CD4-positive, alpha-beta T cell treated with Interleukin-4 for 1 hour (primary cell): ENCODE measurements at places on chromosomes 12 and 14.

DNA sequence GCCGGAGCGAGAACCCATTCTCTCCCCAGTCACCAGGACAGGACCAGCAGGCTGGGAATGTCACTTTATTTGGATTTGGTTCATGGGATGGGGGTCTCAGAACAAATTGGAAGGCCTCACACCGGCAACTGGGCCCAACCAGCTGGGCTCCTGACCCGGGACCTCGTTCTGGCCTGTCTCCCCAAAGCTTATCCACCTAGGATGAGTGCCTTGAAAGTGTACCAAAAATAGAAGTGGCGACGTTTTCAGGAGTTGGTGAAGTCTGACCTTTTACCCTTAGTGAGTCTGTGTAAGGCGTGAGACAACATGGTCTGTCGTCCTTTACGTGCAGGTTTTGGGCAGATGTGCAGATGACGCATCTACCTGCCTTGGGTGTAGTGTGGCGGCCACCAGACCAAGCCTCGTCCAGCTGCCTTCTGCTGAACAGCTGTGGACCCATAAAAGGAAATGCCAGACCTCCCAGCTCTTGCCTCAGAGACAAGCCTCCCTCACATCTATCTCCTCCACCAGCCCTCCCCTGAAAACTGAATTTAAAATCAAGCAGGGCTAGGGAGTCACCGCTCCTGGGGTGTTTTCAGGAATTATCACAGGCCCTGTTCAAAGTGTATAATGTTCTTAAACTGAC lies 36.6 kb upstream of the CLMN start:
- DNase-seq: no peak

GRCh38 chr12:82436354-82436753 lies 78.0 kb downstream of the METTL25 start:
- no peak for DNase-seq

DNA sequence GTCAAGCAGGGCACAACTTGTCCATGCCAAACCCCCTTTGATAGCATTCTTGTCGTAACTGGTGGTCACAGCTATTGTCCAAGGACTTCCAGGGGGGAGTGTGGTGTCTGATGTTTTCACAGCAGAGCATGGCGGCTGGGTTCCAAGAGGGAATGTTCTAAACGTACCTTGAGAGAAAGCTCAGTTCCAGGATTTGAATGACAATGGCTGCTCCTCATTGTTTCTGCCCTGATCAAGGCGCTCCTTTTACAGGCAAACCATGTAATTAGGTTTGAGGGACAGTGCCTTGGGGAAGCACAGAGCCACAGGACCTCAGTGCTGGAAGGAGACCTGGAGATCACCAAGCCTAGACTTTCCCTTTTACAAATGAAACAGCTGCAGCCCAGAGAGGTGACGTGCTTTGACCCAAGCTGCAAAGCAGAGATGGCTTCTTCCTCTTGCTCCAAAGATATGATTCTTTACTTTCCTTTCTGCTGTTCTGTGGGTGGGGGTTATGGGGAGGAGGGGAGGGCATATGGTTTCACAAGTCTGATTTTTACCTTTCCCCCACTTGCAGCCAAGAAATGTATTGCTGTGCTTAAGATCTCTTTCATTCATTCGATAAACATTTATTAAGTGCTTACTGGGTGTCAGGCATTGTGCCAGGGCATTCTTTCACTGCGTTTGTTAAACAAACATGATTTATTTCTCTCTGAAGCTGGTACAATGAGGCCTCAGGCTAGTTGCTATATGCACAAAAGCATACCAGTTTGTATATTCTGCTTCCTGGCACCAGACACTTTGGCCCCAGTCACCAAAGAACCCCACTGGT lies 172.8 kb downstream of the KTN1 start:
- no peak for DNase-seq

DNA sequence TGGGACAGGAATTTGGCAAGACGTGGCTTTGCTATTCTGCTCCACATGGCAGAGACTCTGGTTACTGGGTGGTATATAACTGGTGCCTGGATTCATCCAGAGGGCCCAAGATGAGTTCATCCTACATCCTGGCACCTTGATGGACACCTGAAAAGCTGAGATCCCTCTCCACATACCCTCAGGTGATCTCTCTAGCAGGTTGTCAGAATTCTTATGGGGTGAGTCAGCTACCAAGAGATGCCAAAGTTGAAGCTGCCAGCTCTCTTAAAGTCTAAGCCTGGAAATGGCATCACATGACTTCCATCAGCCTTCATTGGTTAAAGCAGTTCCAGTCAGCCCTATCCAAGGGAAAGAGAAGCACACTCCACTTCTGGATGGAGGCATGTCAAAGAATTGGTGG lies 300.7 kb upstream of the SEL1L start:
- no peak for DNase-seq

DNA sequence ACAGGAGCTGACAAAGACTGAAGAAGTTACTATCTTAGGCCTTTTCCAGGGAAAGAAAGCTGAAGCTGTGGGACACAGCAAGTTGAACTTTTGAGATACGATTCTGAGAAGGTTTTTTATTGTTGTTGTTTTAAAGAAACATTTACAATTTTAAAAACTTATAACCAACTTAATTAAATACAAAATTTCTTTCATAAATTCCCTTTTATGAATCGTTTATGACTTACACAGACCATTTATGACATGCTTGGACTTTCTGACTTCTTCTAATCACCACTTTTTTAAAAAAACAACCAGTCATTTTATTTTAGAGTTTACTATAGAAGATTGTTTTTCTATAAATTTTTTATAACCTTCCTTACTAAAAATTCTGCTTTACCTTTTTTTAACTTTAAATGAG lies 68.7 kb downstream of the DHRS2 start:
- DNase-seq: no peak

DNA sequence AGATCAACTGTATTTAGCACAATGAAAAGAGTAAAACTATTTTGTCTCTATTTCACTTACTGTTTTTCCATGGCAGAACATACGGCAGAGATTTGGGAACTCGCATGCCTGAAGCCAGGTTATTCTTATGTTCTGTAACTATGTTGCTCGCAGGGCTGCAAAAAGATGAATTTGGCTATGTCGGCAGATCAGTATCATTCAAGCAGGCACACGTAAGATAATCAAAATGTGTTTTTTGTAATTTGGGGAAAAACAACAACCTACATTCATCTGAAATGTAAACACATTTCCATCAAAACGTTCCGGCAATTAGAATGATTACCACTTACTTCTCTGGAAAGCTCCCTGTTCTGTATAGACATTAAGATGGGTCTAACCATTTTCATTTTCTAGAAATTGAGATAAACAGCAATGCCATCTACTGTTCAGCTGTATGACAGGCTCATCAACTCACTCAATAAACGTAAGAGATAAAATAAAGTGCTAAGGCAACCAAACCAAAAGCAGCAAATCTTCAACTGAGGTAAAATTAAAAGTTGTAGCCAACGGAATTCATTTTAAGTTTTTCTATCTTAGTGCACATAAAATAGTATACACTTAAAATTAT lies 13.0 kb downstream of the GTSF1 start:
- no peak for DNase-seq

DNA sequence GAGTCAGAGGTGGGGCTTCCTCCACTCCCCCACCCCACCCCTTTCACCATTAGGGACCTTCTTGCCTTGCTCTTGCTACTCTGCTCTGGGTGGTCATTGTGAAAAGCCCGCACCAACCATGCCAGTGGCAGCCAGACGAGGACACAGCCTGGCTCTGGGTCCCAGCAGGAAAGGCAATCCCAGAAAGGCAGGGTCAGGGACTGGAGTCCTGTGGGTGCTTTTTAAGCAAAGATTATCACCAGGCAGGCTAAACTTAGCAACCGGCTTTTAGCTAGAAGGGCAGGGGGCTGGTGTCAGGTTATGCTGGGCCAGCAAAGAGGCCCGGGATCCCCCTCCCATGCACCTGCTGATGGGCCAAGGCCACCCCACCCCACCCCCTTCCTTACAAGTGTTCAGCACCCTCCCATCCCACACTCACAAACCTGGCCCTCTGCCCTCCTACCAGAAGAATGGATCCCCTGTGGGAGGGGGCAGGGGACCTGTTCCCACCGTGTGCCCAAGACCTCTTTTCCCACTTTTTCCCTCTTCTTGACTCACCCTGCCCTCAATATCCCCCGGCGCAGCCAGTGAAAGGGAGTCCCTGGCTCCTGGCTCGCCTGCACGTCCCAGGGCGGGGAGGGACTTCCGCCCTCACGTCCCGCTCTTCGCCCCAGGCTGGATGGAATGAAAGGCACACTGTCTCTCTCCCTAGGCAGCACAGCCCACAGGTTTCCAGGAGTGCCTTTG lies 1.2 kb upstream of the GAPDH start:
- no peak for DNase-seq

DNA sequence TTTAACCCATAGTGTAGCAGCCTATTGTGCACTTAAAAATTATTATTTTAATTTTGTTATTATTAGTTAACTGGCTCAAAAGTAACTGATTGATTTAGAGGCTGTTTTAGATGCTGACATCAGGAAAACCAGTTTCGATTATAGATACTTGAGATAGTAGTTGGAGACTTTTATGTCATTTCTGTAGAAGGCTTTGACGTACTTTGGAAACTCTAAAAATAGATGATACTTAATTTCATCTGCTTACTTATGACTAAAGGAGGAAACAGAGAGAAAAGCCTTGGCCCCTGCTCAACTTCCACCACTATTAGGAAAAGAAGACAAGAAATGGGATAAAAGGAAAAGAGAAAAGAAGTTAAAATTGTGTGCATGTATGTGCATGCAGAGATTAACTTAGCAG lies 219.3 kb upstream of the HMGA2 start:
- no peak for DNase-seq
